ENCODE measurements at places on chromosomes 5 and 9.

GRCh38 chr5:138611678-138612218 is 36.5 kb upstream of the HSPA9 start:
- peaks cover 21% of the 10 kb centered on the region for H3K4me1 ChIP-seq
- H3K36me3 ChIP-seq = no peaks in the 10 kb centered on the region
- H3K27me3 ChIP-seq = no peaks in the 10 kb centered on the region
- H3K4me3 ChIP-seq = peak overlapping the region; percentile 68

DNA sequence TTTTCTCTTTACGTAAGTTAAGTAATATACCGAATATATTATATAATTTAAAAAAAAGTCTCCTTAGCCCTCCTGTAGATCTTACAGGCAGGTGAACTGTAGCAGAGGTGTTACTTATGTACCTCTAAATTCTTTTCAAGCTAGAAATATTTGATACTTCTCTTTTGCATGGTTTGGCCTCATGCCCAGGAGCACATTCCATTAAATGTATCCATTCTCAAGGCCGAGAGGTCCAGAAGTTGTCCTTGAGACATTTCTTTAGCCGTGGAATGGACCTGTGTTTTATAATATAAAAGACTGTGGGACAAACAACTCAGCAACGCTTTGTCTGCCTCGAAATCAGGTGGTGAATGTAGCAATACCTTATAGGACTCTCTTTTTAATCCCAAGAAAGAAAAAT is 184.5 kb downstream of the TRIO start:
- DNase-seq = no peak
- peaks cover 3% of the 10 kb centered on the region for H3K4me1 ChIP-seq
- no peak overlapping the region for H3K27ac ChIP-seq
- peaks cover 4% of the 10 kb centered on the region for H3K36me3 ChIP-seq
- H3K4me3 ChIP-seq = no peak overlapping the region

DNA sequence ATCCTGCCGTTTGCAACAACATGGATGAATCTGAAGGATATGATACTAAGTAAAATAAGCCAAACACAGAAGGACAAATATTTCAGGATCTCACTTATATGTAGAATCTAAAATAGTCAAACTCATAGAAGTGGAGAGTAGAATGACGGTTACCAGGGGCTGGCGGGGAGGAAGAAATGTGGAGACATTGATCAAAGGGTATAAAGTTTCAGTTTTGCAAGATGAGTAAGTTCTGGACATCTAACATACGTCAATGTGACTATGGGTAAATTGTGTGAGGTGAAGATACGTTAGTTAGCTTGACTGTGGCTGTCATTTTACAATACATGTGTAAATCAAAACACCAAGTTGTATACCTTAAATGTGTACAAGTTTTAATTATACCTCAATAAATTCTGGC is 200.3 kb downstream of the SNX18 start:
- peaks cover 6% of the 10 kb centered on the region for H3K4me1 ChIP-seq
- no peaks in the 10 kb centered on the region for H3K36me3 ChIP-seq
- DNase-seq = no peak
- H3K4me3 ChIP-seq = no peak overlapping the region
- H3K27me3 ChIP-seq = no peaks in the 10 kb centered on the region

DNA sequence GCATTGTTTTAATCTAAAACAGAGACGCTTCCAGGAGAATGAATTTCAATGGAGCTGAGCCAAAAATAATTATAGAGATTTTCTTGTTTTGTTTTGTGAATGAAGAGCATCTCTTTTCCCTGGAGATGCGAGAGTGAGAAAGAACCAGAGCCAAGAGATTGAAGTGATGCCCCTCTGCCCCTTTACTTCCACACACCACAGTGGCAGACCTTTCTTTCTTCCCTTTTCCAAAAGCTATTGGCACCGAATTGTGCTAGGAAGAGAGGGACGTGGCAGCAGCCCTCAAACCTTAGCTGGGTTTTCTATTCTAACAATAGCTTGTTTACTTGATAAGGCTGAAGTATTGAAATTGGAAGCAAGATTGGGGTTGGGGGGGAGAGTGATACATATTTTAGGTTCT is 133.0 kb upstream of the TMEM161B start:
- no peak for DNase-seq
- H3K36me3 ChIP-seq = no peaks in the 10 kb centered on the region
- H3K4me3 ChIP-seq = no peak overlapping the region
- H3K4me1 ChIP-seq = peaks cover 13% of the 10 kb centered on the region

- no peak overlapping the region for H3K27ac ChIP-seq
- no peaks in the 10 kb centered on the region for H3K27me3 ChIP-seq
- H3K4me3 ChIP-seq = no peak overlapping the region
- no peak for DNase-seq
These were observed 23.8 kb downstream of the CD14 start for GRCh38 chr5:140609126-140609525.
